CMK (cell line): ENCODE measurements at places on chromosomes 5 and 9.

DNA sequence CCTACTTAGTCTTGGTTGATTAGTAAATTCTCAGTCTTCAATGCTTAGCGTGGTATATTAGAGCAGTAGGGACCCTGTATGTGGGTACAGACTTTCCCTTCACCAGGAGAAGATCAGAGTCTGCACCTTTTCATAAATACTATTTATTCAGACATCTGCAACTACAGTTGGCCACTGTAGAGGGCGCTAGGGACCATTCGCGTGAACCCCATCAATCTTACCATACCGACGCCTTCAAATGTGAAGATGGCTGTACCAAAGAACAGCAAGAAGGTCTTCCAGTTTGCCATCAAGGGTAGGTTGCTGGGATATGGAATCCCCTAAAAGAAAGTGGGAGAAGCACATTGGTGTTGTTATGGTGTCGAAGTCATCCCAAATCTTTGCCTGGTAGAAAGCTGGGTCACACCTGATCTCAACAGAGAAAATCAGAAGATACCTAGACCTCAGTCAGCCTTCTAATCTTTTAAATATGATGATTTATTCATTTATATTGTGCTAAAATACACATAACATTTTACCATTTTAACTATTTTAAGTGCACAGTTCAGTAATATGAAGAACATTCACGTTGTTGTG, 19.1 kb downstream of the SLC36A3 start:
- DNase-seq: no peak

DNA sequence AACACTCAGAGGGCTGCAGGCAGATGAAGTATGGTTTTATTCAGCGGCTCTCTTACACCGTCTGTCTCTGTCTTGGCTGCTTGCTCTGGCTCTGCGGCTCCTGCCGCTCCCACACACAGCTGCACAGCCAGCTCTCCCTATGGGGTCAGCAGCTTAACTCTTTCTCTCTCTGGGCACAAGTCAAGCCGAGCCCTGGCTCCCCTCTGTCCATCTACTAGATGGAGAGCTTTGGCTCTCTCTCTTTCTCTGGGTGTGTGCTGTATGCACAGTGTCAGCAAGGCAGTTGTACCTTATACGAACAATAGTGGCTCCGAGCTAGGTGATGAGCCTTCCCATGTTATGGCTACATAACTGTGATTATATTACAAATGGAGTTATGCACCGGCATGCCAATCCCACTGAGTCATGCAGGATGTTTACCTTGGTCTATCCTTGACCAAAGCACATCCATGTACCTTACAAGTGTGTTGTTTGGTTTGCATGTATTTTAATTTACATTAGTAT, 19.3 kb upstream of the PPP2CA start:
- DNase-seq: no peak

- DNase-seq: no peak
Observed at GRCh38 chr5:168401226-168401625, 85.0 kb upstream of the RARS1 start.

- no peak for DNase-seq
Observed at GRCh38 chr5:89628876-89629635, 746.1 kb upstream of the MEF2C start.

GRCh38 chr5:89686081-89686765, 723.3 kb downstream of the CETN3 start:
- DNase-seq: no peak

GRCh38 chr5:82358457-82358856, 80.3 kb upstream of the RPS23 start:
- no peak for DNase-seq
